ENCODE measurements at places on chromosomes 6 and 20. TPM values are rescaled to one million over a fixed set of nuclear protein-coding genes. Genes with fewer than 3 reads are reported as not detected.

AHI1 gene
- total RNA-seq, result 7.9 TPM

MOG gene
- 5.4 TPM for total RNA-seq

CD24 gene
- total RNA-seq, result 0.99 TPM

C6orf58 gene
- not detected for total RNA-seq

All from left ventricle myocardium superior (tissue), 1 donor.